ENCODE measurements at places on chromosomes 6 and 20.

DNA sequence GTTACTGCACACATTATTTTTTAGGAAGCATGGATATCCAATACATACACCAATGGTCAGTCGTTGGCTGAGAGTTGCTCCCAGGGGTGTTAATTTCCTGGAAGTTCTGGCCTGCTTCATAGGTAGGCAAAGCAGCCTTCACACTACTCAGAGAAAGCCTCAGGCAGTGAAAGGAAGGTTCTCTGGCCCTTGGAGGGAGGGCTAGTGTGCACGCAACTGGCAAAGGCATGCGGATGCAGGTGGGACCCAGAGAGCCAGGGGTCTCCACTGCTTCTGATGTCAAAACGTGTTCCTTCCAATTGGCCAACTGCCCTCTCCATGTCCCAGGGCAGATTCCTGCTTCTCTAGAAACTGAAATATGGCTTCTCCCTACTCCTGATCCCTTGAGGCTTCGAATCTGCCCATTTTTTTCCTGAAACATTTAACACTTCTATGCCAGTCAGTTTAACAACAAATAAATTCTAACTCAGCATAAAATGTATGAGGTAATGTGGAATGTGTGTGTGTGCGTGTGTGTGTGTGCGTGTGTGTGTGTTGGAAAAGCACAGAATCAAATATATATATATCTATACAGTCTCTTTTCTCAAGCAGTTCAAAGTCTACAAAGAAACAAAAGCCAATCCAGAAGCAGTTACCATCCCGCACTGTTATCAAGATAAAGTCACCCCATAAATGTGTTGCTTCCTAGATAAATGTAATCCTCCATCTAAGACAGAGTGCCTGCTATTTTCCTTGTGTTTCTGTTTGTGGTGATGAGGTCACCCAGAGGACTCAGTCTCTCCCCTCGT, 94.0 kb upstream of the HIVEP1 start:
- DNase-seq = no peak

DNA sequence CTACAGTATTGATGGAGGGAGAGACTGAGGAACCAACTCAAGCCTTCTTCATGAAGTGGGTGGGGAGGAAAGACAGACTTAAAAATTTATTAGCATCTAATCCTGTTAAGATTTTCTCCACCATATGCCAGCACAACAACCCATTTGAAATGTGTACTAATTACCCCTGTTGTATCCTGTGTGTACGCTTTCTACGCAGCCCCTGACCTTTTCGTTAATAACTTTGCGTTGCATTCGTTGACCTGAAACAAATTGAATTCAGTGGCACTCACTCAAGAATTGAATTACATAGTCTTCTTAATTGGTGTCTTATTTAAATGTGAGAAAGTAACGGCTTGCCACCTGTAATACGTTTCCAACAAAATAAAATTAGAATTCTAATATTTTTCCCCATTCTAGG, 113.9 kb downstream of the LINC00237 start:
- no peak for DNase-seq

DNA sequence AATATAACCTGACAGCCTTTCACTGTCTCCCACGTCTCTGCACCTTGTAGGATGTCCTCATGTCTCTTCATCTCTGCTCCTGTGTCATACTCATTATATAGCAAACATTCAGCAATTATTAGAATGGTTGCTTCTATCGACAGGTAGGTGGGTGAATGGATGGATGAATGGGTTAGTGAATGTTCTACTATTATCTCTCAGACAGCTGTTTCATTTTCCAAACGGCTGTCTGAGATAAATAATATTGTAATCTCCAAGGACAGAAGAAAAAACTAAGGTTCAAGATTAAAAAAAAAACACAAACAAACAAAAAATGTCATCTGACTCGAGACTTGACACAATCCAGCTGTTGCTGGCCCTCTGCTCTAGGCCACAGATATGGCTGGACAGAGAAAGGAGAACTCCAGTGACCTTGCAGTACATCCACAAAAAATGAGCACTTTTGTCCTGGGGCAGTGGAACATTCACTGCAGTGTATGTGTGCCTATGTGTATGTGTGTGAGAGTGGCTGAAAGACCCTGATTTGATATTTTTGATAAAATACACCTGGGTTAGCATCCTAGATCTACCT, 2.1 kb downstream of the HNF4A start:
- DNase-seq = no peak

- DNase-seq = no peak
Measured at GRCh38 chr6:111804627-111805235, 68.5 kb downstream of the FYN start.

DNA sequence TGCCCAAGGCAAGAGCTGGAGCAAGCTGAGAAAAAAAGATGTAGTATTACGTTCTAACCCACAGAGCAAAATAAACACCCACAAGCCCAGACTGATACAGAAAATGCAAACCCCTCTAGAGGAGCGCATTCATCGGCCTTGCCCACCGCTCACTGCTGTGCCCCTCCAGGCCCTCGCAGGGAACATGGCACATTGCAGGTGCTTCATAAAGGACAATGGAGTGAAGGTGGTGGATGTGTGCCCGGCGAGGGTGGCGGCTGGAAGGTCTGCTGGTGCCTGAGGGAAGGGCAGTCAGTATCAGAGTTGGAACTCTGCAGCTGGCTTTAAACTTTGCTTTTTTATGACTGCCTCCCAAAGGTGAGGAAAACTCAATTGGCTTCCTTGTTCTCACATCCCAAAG, 18.5 kb upstream of the IRF4 start:
- DNase-seq = no peak

DNA sequence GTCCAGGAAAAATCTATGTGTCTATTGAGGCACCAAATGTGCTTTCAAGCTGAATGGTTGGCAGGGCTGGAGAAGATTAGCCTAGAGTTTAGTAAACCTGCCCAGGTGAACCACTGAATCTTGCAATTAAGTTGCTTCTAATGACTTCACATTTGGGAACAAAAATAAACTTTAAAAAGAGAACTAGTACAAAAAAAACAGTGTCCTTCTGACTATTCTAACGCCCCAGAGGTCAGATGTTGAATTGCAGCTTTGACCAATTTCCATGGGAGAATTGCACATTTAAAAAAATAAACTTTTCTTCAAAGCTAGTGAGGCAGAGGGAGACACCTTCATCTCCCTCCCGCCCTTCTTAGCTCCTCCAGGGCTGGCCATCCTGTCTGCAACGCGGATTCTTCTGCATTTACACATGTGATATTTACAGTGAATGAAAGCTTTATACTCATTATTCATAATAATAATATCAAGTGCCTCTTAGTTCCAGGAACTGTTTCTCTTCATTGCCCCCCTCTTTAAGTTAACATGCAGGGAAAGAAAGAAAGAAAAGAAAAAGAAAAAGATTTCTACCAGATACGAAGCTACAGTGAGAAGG, 270.2 kb downstream of the SMOC2 start:
- no peak for DNase-seq
